ENCODE measurements at places on chromosomes 7 and 10. TPM values are rescaled to one million over a fixed set of nuclear protein-coding genes. Genes with fewer than 3 reads are reported as not detected.

Gene KCNIP2
- total RNA-seq = not detected

Gene ANKRD22
- 0.05 TPM for total RNA-seq

Gene HABP2
- total RNA-seq = 28.8 TPM

Gene FANK1
- 26.4 TPM for total RNA-seq

Gene FAM25A
- total RNA-seq = not detected

Gene PTPRZ1
- total RNA-seq = not detected

Gene HOXA2
- 0.35 TPM for total RNA-seq

Gene CCDC7
- total RNA-seq = 3.5 TPM

Gene BLOC1S2
- total RNA-seq = 63.9 TPM

Gene SLC18A3
- total RNA-seq = 0.10 TPM

Gene HOXA1
- 1.8 TPM for total RNA-seq

Gene NPVF
- not detected for total RNA-seq

Gene ZNF365
- total RNA-seq = 8.2 TPM

Gene TLL2
- 14.1 TPM for total RNA-seq

DNA sequence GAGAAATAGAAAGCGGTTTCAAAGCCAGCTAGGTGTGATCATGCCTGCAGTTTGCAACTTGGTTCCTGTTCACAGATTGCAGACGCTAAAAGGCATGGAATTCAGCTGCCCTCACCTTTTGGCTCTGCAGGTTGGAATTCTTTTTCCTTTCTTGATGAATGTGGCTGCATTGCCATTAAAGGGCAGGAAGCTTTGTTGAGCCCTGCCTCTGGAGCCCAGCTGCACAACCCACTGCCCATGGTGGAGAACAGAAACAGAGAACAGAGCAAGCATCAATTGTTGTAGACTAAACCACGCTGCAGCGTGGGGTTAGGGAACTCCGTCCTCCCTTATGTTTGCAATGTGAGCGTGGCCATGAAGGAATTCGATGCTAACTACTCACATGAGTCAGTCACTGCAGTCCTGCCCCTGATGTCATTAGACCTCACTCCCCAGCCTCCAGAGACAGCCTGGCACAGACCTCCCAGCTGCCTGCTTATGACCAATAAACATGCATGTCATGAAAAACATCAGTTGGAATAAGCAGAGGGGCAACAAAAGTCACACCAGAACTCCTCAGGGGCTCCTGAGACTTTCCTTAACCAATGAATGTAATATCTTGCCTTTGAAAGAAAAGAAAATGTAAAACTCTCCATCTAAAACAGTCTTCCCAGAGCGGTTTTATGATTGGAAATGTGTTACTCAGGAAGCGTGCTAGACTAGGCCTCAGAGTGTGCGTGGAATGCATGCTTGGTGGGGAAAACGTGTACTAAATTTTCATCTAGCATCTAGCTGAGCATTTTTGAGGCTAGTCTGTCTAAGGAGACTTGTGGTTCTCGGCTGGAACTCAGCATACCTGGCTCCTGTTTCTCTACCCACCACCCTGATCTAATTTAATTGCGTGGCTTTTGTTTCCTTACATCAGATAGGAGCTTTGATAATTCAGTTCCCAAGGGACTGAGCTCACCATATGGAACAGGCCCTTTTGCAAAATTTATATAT, 232.2 kb downstream of the KIAA1217 start:
- DNase-seq = peak; percentile 44

- no peak for DNase-seq
Measured at GRCh38 chr7:150847536-150847935, 4.8 kb upstream of the AOC1 start.

- DNase-seq = no peak
Measured at GRCh38 chr7:80334196-80334595, 177.7 kb downstream of the GNAT3 start.

DNA sequence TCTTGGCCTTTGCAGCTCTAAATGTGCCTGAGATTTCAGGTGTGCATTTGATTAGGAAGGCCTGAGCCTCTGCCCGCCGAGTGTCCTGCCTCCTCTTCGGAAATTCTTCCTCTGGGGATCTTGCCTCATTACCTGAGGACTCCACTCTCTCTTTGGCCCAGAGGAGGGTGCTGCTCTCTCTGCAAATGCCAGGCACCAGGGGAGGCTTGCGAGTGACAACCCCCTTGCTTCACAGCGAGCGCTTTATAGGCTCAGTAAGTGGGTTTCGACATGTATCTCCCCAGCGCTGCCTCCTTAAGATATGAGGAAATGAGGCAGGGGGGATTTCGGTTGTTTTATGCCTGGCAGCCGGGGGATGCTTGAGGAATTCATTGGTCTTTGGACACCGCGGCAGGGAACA, 423.9 kb downstream of the GLRX3 start:
- DNase-seq = no peak

DNA sequence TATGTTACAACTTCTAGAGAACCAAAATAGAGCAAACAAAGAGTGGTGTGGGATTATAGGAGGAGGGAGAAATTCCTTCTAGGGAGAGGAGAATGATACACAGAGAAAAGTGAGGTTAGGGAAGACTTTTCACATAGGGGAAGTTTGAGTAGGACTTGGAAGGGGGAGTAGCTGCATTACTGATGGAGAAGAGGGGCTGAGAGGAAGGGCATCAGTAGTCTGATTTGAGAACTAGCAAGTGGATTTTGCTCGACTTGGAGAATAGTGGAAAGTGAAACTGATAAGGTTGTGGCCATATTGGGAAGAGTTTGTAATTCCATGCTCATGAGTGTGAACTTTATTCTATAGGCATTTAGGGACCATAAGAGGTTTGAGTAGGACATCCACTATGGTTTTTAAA, 6.1 kb downstream of the NRF1 start:
- DNase-seq = no peak

- no peak for DNase-seq
Measured at GRCh38 chr7:41197769-41198168, 505.1 kb downstream of the INHBA start.

- DNase-seq = no peak
Measured at GRCh38 chr10:74194545-74194944, 43.5 kb downstream of the ADK start.

GRCh38 chr10:9762966-9763656, 1254.6 kb upstream of the CELF2 start:
- no peak for DNase-seq

DNA sequence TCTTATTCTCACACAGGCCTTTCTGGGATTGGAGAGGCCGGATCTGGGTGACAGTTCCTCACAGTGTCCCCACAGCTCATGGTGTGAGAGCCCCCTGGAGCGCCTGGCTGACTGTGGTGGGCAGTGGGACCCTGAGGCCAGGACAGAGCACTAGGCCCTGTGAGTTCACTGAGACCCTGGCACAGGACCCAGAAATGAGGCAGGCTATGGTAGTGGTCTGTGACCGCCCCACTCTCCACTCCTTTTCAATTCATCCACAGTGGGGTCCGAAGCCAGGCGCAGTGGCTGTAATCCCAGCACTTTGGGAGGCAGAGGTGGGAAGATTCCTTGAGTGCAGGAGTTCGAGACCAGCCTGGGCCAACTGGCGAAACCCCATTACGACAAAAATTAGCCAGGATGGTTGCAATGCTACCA, 95.9 kb upstream of the TNRC18 start:
- no peak for DNase-seq

DNA sequence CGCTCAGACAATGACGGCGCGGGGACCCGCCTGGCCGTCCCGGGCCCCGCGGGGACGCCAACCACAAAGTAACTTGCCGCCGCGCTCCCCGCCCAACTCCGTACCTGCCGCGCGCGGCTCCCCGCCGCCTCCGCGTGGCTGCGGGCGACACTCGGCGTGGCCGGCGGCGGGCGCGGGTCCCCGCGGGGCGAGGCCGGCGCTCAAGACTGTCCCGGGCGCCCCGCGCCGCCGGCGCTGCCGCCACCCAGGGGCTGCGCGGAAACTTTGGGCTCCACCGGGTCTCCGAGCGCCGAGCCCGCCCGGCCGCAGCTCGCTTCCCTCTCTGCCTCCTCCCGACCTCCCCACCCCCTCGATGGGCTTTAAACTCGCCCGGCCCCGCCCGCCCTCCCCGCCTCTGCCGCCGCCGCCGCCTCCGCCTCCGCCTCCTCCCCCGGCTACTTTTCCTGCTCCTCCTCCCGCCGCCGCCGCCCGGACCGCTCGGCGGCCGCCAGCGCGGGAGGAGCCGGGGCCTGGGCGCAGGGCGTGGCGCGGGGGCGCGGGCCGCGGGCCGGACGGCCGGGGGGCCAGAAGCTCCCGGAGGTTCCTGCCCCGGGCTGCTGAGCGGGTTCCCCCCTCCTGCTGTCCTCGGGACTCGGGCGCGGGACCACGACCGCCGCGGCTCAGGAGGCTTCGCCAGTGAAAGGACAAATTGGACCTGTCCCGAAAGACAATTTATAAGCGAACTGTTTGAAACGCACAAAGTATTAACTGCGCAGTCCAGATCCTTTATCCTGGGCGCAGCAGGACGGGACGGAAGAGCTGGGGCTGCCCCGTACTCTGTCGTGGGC, 10.6 kb upstream of the GRB10 start:
- DNase-seq = no peak

GRCh38 chr7:39324139-39324760, 242.0 kb upstream of the YAE1 start:
- no peak for DNase-seq

DNA sequence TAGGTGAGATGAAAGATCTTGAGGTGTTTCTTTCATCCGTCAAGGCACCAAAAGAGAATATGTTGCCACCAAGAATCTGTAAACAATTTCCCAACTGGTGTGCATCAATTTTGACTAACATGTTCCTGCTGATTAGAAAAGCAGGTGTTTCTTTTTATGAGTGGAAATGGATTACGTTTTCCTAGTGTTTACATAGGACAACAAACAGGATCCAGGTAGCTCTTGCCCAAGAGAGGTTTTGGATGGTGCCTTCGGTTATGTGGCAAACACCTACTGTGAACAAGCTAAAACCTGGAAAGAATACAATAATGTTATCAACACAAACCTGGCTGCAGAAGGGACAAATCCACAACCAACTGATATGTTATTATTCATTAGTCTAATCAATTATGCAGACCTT, 53.6 kb upstream of the WNT16 start:
- no peak for DNase-seq

GRCh38 chr7:25675789-25676474, 447.6 kb upstream of the NPVF start:
- DNase-seq = no peak

GRCh38 chr10:30839652-30840051, 192.0 kb downstream of the ZNF438 start:
- DNase-seq = no peak

DNA sequence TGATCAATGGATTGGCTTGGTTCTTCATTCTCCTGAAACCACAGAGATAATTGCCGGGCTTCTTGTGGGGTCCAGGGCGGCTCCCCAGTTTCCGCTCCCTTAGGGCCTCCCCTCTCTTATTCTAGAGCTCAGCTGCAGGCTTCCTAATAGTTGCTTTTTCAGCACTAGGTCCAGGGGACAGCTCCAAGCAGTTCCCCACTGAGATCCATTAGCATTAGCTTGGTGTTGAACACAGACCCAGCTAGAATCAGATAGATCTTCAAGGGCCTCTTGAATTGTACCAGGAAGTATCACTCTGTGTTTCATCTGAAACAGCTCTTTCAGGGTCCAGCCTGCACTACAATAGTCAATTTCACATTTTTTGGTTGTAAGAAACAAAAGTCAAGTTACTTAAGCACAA, 238.7 kb downstream of the SEC23IP start:
- DNase-seq = peak; percentile 33

- peak; percentile 58 for DNase-seq
Measured at GRCh38 chr10:97708976-97709946, 4.3 kb upstream of the MARVELD1 start.

GRCh38 chr10:70761727-70762350, 23.3 kb downstream of the TBATA start:
- DNase-seq = no peak

- no peak for DNase-seq
Measured at GRCh38 chr7:102119213-102119651, 167.4 kb upstream of the SH2B2 start.

DNA sequence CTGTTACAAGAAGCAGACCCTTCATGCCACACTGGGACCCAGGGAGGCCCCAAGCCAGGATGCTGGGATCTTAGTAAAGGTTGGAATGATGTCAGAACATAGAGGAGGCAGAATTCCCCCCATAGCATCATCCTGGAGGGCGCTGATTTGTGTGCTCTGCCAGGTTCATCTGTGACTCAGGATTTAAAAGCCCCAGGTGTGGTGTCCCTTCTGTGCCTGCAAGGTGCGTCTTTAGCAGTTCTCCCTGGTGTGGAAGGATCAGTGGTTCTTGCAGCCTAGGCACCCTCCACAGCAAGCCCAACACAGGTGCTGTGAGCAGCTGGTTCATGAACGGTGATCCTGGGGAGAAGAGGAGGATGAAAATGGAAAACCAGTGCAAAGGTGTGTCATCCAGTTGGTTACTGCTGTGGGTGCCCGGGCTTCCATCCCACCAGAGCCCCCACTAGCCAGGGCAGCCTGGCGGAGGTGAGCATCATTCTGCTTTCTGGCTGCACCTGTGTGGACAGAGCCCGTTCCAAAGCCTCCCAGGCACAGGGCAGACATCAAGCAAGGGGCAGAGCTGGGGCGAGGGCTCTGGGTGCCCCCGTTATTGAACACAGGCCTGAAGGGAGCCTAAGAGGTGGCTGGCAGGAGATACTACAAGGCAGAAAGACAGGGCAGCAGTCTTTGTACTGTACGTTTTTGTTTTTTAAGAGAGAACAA, 49.5 kb downstream of the IKZF1 start:
- no peak for DNase-seq

GRCh38 chr7:35508623-35509400, 186.1 kb downstream of the HERPUD2 start:
- DNase-seq = no peak

- peak; percentile 67 for DNase-seq
Measured at GRCh38 chr10:17257466-17258321, 29.7 kb downstream of the VIM start.

GRCh38 chr7:4883372-4884144, at the start of gene RADIL:
Gene RADIL (minus strand): TSS chr7:4883716. CDS start chr7:4878139, 5,577 bp downstream.
- DNase-seq = peak; percentile 23

- peak; percentile 57 for DNase-seq
Measured at GRCh38 chr10:14185316-14186045, 145.2 kb downstream of the FRMD4A start.

DNA sequence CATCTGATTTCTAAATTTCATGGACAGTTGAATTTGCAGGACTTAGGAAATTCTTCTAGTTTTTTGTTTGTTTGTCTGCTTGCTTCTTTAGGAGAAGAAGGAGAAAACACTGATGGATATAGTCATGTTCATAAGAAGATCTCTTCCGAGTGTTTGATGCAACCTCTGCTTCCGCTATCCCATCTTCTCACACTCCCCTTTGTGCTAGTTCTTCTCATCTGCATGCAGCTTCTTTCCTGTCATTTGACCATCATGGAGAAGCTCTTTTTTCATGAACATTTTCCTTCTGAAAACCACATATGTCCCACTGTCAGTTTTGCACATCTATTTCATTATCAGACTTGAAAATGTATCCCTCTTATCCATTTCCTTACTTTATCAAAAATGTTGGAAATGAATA, 346.9 kb upstream of the PRKCQ start:
- DNase-seq = no peak

GRCh38 chr7:113799896-113800295, 118.9 kb downstream of the PPP1R3A start:
- no peak for DNase-seq
